ENCODE measurements at places on chromosomes 4 and X.

- DNase-seq = peak; percentile 5
Measured at GRCh38 chr4:128707864-128708263, 101.6 kb upstream of the JADE1 start.

DNA sequence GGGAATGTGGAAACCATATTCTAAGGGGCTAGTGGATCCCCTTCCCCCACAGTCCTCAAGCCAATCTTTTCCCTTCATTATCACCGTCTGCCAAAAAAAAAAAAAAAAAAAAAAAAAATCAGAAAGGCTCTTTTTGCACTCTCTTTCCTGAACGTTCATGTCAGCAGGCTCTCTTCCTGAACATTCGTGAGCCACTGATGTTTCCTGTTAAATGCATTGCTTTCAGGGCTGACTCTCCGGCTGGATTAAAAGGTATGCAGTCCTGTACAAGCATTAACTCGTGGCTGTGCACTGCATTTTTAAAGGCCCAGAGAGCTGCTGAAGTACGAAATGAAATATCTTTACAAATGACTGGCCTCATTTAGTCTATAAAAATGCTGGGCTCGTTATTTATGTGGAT lies 34.0 kb upstream of the TSPAN5 start:
- DNase-seq = no peak

GRCh38 chrX:72128881-72129280 lies 2.8 kb downstream of the RTL5 start:
- peak; percentile 34 for DNase-seq

DNA sequence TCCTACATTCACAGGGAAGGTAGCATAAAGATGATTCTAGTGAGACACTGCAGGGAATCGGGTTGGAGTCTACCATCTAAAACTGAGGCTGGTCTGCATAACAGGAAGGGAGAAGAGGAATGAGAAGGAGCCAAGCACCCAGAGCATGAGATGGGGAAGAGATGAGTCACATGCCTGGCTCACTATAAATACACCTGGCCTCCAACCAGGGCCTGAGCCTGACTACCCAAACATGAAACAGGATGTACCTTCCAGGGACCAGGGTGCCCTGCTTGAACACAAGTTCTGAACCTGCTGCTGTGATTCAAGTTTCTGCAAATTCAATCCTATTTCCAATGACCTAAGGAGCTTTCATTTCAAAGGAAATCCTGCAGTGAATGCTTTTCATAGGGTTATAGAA lies 24.9 kb downstream of the CD99L2 start:
- peak; percentile 57 for DNase-seq

DNA sequence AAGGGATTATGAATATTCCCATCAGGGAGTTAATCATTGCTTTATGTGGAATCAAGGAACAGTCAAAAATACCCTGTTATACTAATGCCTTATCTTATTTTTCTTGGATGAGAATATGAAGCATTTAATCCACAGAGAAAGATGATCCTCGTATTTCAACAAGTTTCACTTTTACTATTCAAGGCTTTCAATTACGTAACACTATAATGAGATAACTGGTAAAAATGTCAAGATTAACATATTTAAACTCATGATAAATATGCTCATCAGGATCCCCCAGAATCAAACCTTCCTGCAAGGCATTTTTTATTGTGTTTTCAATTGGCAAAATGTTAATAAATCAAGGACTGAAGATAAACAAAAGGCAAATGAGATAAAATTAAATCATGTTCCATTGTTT lies 5.1 kb downstream of the ZXDA start:
- no peak for DNase-seq

- DNase-seq = peak; percentile 86
Measured at GRCh38 chrX:1750267-1750666, 135.4 kb downstream of the ASMT start.

DNA sequence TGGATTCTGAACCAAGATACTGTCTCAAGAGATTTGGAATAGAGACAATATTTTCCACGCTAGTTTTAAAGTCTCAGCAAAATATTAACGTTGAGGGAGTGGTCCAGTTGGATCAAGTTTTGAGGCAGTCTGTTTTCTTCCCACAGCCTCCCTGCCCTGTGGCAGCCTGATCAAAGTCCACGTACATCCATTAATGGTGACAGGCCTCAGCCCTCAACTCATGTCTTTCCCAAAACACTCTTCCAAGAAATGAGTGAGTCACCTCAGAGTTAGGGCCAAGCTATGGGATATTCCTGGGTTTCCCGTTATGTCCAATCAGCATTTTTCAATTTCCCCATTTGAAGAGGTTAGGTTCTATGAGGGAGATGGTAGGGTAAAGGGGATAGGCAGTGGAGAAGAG lies 28.5 kb downstream of the EGFL6 start:
- DNase-seq = peak; percentile 18

DNA sequence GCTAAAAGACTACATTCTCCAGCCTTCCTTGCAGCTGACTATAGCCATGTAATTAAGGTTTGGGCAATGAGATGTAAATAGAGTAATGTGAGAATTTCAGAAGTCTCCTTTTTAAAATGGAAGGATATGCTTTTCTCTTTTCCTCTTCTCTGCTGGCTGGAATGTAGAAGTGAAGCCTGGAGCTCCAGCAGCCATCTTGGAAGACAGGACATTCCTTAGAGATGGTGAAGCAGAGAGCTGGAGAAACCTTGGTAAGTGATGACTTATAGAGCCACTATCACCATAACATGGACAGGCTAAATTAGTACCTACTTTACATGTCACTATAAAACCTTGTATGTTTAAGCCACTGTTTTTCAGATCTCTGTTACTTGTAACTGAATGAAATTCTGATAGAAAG lies 48.0 kb downstream of the RASL11B start:
- DNase-seq = no peak

DNA sequence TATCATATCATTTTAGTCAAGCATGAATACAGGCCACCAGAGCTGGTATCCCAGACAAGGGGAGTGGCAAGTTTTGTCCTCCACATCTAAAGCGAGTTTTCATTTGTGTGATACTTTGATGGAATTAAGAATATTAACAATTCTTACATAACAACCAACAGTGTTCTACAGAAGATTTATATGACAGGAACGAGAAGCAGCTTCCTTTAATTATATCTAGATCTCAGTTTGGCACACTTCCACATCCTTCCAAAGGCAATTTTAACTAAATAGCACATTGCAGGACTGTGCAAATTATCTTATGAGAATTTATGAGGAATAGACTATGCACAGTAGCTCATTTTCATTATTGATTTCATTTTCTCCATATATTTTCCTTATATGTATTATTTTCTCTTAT lies 121.2 kb upstream of the GUCY1A1 start:
- DNase-seq = no peak

DNA sequence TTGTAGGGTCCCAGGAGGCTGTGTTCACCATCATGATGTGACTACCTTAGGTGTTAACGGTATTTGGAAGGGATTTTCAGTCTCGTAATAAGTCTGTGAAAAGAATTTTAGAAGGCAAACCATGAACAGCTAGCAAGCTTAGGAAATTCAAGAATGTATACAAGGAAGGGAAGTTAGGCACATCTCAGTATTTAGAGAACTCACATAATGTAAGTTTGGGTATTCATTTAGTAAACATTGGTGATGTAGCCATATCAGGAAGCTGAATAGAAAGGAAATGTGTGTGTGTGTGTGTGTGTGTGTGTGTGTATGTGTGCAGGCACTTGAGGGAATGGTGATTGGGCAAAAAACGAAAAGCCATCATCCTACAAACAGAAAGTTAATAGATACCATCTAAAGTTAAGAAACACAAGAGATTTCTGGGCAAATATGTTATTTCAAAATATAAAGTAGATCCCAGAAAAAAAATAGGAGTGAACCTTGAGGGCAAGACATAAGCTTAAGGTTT lies 34.7 kb upstream of the PRKX start:
- DNase-seq = no peak

GRCh38 chr4:130808492-130808891 lies 1712.5 kb downstream of the C4orf33 start:
- DNase-seq = peak; percentile 0

- DNase-seq = peak; percentile 87
Measured at GRCh38 chrX:123736333-123736921, 3.6 kb upstream of the THOC2 start.

GRCh38 chr4:75653845-75654503 lies 19.2 kb downstream of the G3BP2 start:
- peak; percentile 24 for DNase-seq

GRCh38 chr4:130147641-130148040 lies 1051.7 kb downstream of the C4orf33 start:
- no peak for DNase-seq

DNA sequence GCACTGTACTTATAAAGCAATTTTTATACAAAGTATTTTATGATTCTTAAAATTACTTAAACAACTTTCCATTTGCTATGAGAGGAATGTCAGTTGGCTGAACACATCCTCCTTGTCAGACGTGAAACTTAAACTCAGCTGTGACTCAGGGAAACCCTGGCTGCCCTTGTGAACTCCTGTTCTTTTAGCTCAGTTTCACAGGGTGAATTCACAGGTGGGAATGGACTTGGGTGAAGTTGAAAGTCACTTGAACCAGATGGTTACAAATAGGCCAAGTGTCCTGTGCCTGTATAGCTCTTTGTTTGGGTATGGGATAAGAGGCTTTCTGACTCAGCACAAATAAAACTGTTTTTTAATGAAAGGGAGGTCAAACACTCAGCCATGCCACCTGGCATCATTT lies 67.4 kb upstream of the FAM47B start:
- peak; percentile 73 for DNase-seq

DNA sequence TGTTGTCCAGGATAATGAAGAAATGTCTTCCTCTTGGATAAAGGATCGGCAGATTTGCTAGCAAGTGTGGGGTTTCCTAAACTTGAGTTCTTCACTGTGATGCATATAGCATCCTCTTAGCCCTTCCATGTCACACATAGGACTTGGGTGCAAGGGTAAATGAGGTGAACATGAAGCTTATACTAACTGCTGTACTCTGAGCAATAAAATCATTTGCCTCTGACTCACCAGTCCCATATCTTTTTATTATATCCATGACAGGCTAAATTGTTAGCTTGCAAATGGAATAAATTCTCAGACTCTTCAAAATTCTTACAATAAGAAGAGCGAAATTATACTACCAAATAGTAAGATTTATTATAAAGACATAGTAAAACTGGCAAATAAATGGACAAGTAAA lies 14.7 kb upstream of the TBC1D1 start:
- DNase-seq = peak; percentile 18

GRCh38 chrX:16855363-16856075 lies 14.6 kb downstream of the RBBP7 start:
- no peak for DNase-seq

GRCh38 chr4:75736862-75737261 lies 12.5 kb downstream of the USO1 start:
- DNase-seq = no peak

GRCh38 chr4:159297091-159297490 lies 194.2 kb downstream of the RAPGEF2 start:
- DNase-seq = no peak

GRCh38 chr4:37830640-37831039 lies 4.2 kb downstream of the PGM2 start:
- no peak for DNase-seq

DNA sequence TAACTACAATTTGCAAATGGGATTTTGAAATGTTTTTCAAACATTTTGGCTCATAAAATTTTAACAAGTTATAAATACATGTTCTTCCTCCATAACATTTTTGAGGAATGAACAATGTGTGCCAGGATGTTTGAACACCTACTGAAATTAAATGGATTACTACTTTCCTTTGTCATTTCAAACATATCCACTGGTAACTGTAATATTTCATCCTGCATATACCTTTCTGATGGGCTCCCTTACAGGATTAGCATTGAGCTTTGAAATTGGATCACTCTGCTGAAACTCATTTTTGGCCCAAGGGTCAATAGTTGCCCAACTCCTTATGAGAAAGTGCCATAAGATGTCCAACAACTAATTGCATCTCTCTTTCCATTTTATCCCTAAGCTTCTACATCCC lies 17.6 kb downstream of the GRPR start:
- DNase-seq = no peak

Data from M059J (cell line).